ENCODE measurements at places on chromosomes 5 and 9.

- DNase-seq = no peak
These were observed 174.6 kb upstream of the ZNF608 start for GRCh38 chr5:124920909-124921666.

GRCh38 chr5:93990504-93991070 lies 249.2 kb upstream of the POU5F2 start:
- no peak for DNase-seq

GRCh38 chr5:8033261-8033660 lies 164.3 kb downstream of the MTRR start:
- no peak for DNase-seq

- no peak for DNase-seq
These were observed 228.7 kb downstream of the ADAMTS6 start for GRCh38 chr5:65252977-65253376.

DNA sequence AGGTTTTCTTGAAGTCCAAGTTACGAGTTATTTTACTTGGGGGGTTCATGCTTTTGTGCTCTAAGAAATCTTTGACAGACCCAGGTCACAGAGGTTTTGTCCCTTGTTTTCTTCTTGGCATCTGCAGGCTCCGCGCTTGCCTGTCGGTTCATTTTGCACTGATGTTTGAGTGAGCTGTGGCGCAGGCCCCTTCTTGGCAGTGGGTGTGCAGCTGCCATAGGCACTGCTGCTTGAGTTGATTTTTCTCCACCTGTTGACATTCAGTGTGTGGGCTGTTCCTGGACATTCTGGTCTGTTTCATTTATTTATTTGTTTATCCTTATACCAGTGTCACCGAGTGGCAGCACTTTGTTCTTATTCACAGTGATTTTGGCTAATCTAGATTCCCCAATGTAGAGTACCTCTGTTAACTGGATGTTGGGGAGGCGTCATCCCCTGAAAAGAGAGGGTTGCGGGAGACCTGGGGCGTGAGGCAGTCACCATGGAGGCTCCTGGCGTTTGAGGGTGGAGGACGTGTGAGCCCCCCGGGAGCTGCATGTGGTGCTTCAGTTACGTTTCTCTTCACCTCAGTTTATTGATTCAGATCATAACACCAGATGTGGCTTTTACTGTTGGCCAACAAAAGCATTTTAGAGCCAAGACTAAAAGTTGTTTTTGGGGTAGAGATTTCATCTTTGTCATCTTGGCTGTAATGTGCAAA lies 121.4 kb upstream of the CACNA1B start:
- DNase-seq = no peak

- DNase-seq = no peak
These were observed 486.2 kb upstream of the DAP start for GRCh38 chr5:11247224-11247623.

DNA sequence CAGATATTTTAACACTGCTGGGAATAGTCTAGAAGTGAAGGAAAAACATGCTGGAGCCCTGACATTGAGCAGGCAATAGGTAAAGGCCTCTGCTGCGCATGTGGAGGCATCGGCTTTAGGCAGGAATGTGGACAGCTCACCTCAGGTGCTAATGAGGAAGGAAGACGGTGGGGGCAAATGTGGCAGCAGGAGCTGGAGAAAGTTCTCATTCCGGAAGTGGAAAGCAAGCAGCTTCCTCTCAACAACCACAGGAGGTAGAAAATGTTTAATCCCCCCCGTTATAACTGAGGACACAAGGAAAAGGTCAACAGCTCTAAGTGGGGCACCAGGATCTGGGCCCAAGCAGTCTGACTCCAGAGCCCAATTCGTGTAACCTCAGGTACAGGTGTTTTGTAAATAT lies 7.6 kb upstream of the RPS14 start:
- DNase-seq = no peak

GRCh38 chr5:134610725-134611124 lies 21.9 kb downstream of the SAR1B start:
- DNase-seq = no peak

DNA sequence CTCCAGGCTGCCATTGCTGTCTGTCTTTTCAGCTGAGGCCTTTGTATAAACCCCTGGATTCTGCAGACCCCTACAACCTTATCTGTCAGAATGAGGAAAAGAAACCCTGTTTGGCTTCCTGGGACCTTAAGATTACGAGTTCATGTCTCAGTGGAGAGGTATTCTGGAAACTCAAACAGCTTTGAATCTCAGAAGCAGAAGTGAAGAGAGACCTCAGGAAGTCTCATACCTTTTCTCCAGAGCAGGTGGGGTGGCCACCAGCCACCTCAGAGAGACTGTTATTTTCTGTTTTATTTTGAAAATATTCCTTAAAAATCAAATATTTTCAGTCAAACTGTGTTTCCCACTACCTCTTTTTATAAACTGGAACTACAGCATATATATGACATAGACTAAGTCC lies 457.5 kb downstream of the TMEM232 start:
- DNase-seq = no peak

GRCh38 chr5:149863176-149863575 lies 81.4 kb downstream of the PDE6A start:
- DNase-seq = no peak

- DNase-seq = no peak
These were observed 155.6 kb downstream of the TRIM32 start for GRCh38 chr9:116842658-116843057.

DNA sequence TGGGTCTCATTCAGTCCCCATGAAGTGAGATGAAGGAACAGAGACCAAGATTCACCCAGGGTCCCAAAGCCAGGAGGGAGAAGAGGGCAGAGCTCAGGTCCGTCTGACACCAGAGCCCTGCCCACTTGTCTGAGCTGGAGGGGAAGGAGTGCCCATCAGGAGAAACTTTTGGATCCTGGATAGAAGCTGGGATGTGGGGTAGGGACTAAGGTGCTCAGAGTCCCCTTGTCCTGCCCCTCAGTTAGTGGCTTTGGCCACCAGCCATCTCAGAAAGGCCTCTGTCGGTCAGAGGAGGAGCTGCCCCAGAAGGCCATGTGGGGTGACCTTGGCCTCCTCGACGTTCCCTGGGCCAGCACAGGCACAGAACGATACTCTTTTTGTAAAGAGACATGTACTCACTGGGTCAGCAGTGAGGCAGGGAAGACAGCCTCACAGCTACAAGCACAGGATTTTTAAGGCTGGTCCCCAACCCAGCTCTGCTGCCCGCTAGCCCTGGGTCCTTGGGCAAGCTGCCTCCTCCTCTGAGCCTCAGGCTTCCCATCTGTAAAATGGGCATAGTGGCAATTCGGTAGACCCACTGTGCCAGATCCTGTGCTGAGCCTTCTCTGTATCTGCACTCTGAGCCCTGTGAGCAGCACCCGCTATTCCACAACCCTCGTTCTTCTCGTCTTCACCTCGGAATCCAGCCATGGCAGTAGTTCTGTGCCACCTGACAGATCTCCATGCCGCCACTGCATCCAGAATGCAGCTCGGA lies 49.4 kb downstream of the C9orf50 start:
- no peak for DNase-seq

DNA sequence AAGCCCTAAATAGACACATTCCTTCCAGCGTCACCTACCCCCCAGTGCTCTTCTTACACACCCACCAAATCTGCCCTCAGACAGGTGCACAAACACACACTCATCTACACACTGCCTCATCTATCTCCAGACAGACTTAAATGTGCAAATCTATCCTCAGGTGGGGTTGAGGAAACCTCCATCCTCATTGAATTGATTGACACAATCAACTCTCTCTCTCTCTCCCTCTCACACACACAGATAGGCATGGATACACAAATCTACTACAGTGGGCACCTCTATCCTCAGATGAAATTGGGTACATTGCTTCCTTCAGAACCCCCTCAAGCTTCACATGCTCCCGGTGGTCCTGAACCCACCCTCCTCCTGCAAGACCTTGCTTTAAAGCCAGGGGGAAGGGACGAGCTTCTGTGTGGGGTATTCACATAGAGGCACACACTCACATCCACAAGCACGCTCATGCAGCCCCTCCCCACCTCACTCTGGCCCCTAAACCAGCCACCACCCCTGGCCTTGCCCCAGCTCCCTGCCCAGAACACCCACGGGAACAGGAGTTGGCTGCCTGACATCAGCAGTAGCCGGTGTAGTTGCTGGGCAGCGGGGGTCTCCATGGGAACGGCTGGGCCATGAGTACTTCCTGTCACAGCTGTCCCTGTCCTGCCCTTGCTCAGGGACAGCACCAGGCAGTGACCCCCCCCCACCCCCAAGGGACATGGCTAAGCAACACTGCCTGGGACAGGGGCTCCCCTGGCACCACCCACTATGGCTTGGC lies 22.8 kb downstream of the PCDH1 start:
- no peak for DNase-seq

- DNase-seq = no peak
These were observed 47.9 kb upstream of the NCS1 start for GRCh38 chr9:130124085-130124860.

DNA sequence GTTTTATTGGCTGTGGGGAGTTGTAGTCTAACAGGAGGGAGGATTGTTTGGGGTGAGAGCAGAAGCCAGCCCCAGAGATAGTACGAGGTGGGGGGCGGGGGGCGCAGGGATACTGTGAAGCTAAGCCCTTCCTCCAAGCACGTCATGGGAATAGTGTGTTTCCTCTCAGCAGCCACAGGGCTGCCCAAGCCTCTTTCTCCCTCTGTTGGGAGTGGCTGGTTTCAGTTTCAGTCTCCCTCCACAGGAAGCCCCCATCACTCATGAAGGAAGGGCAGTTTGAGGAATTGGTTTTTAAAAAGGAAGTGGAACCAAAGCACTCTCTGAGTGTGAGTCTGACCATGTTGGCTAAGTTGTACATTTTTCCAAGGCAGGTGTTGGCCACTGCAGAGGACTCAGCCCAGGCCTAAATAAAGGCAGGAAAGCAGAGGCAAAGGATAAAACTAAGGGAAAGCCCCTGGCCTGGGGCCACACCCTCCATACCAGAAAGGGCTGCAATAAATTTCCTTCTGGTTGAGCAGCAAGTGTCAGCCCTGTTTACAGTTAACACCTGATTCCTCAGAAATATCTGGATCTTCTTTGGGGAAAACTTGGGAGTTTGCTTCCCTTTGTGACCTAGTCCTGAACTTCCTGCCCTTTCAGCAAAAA lies 3.2 kb downstream of the RAB24 start:
- DNase-seq = peak; percentile 40

DNA sequence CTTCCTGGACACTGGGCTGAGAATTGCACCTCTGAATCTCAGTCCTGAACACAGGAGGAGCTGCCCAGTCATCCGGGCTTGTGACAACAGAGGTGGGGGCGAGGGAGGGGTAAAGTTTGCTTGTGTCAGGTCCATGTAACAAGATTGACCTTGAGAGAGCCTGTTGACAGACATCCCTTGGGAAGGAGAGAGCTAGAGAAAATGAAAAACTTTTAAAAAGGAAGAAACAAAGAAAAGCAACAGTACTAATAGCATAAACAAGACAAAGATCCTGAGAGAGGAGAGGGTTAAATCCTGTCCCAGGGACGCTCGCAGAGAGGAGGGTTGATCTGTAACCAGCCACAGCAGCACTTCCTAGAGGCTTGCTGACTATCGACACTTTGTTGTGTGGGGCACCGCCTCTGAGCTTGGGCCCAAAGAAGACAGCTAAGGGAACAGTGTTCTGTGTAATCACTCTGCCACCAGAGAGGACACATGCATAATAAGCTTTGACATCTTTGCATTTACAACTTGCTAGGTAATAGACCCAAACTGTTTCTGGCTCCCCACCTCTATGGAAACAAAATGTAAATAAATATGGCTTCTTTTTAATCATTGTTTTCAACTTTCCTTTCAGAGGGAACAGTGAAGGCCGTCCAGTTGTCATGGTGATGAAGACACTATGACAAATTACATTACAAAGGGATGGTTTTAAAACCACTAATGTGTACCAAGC lies 363.7 kb downstream of the CSNK1G3 start:
- DNase-seq = no peak

GRCh38 chr9:131476777-131477345 lies 25.9 kb upstream of the POMT1 start:
- DNase-seq = no peak

- no peak for DNase-seq
These were observed 122.5 kb upstream of the SLC44A1 start for GRCh38 chr9:105121861-105122430.

- no peak for DNase-seq
These were observed 1195.3 kb upstream of the SEMA6A start for GRCh38 chr5:117769877-117770276.

- DNase-seq = no peak
These were observed 90.1 kb downstream of the THBS4 start for GRCh38 chr5:80125022-80125961.

GRCh38 chr9:27432308-27432707 lies 91.8 kb upstream of the IFNK start:
- DNase-seq = no peak

DNA sequence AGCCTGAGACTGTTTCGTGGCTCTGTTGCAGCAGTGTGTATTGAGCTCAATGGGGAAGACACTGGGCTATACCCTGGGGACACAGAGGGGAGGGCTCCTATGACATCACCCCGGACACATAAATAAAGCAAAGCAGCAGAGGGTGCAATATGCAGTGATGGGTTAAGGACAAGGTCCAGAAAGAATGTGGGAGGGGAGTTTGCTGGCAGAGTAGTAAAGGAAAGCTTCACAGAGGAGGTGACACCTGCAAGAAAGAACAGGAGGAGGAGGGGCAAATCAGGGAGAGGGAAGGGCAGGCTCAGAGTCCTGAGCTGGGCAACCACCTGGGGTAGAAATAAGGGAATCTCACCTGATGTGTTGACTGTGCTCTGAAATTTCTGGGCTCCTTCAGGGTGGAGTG lies 35.3 kb upstream of the CDKN2AIPNL start:
- DNase-seq = no peak

DNA sequence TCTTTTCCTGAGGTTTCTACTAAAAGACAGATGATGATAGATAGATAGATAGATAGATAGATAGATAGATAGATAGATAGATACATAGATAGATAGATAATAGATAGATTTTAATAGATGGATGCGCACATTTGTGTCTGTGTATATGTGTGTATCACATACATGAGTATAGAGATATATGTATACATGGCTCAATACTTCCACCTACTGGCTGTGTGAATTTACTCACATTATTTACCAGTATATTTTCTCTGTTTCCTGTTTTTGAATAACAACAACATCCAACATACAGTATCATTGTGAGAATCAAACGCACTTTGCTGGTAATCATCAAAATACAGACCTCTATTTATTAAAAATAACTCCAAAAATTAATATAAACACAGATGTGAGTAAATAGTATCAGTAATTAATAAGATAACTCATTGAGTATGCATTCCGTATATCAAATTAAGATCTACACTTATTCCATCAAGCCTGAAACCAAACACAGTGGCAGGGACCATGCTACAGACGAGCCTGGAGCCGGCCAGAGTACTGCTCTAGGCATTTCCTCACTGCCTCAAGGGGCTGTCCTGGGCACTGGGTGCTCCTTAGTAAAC lies 338.0 kb downstream of the SEMA5A start:
- no peak for DNase-seq

DNA sequence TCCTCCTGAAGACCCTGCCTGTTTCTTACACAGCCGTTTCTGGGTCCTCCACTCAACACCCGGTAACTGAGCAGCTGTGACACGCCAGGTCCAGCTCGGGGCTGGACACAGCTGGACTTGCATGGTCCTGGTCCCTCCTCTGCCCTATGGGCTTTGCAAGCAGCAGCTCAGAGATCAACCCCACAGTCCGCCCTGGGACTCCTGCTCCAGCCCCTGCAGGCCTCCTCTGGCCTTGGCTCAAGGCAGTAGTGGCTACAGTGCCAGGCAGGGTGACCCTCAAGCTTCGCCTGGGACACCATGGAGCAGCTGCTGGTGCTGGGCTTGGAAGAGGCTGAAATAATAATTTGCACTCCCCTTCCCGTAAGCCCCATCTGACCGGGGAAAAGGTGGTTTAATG lies 66.1 kb upstream of the OLFM1 start:
- DNase-seq = no peak
